ENCODE measurements at places on chromosomes 5 and 9.

- no peak for DNase-seq
Observed at GRCh38 chr5:14906628-14907027, 35.0 kb upstream of the ANKH start.

- no peak for DNase-seq
Observed at GRCh38 chr9:130265431-130266235, at the start of gene HMCN2. Gene HMCN2, plus strand, starts transcription at chr9:130265760. Its CDS starts 119 bp downstream, at chr9:130265879.

- DNase-seq, result peak; percentile 17
Observed at GRCh38 chr5:474840-475661, 32.1 kb downstream of the EXOC3 start.

DNA sequence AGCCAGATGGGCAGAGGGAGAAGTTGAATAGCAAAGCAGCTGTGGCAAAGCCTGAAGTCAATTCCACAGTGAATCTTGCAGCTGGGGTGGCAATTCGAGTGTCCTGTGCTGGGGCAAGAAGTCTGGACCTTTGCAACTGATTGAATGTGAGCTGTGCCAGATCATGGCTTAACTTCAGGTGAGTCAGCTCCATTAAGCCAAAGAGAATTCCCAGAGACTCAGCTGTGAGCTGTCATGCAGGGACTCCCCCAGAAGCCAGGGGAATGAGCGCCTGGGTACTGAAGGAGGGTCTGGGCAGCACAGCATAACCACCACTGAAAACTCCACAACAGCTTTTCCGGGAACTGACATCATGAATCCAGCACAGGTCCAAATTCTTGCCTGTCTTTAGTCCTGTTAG is 153.5 kb upstream of the TRPC7 start:
- no peak for DNase-seq

Measured in fibroblast of skin of scalp (primary cell).